ENCODE measurements at places on chromosomes 2 and 18. TPM values are rescaled to one million over a fixed set of nuclear protein-coding genes. Genes with fewer than 3 reads are reported as not detected.

- peak; percentile 57 for DNase-seq
Measured at GRCh38 chr2:234288974-234289455, 207.9 kb downstream of the ARL4C start.

The CSRNP3 gene
- total RNA-seq, result 2.7 TPM

GRCh38 chr2:53265544-53266299 lies 501.9 kb upstream of the CHAC2 start:
- DNase-seq, result no peak

DNA sequence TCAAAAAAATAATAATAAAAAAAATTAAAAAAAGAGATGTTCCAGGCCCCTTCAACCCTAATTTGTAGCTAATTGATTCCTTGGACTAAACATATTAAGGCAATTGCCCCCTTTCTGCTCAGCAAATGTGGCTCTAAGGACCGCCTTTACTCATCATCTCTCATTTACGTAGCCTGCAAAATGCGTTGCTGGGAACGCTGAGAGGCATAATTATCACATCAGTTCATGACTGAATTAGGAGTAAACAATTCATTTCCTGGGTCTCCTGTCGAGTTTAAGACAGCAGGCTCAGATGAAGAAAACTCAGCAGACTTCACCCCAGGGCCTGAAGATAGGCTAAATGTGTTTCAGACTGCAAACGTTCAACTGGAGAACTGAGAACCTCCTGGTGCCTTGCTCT lies 413.5 kb downstream of the NBAS start:
- no peak for DNase-seq

The MC4R gene
- not detected for total RNA-seq

GRCh38 chr18:63192126-63192884 lies 127.3 kb downstream of the BCL2 start:
- DNase-seq, result no peak

The KLHL41 gene
- 1.2 TPM for total RNA-seq

DNA sequence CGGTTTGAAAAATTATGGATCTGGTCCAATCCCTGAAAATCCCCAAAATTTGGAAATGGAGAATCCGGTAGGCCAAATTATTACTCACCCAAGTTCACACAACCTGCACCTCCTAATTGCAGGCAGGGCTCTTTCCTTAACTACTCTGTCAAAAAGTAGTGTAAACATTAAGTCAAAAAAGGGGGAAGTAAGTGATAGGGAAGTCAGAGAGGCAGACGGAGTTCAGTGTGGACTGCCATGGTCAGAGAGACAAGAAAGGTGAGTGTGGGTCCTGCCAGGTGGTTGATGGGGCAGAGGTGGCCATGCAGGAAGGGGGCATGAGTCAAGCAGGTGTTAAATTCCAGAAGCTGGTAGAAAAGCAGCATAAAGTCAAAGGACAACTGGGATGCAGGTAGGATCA lies 104.7 kb upstream of the STPG4 start:
- DNase-seq, result no peak

- DNase-seq, result no peak
Measured at GRCh38 chr2:15799432-15799827, 140.9 kb upstream of the MYCN start.

- DNase-seq, result no peak
Measured at GRCh38 chr2:52933878-52934277, 833.7 kb upstream of the CHAC2 start.

The ABHD1 gene
- under 0.01 TPM for total RNA-seq

The ITGB1BP1 gene
- 32.4 TPM for total RNA-seq

DNA sequence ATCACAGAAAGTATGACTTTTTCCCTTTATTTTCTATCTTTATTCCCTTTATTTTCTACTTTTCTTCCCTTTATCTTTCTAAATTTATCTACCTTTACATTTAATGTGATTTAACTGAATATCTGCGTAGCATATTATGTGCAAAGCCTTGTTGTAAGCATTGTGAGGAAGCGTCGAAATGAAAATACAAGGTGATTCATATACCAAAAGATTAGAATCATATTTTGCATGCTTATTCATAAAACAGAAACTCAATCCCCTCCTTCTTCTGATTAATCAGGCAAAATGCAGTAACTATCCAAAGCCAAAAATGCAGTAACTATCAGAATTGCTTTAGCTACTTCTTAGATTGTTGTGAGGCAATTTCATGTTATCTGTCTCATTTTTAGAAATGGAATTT lies 393.0 kb downstream of the CDH19 start:
- DNase-seq, result no peak

DNA sequence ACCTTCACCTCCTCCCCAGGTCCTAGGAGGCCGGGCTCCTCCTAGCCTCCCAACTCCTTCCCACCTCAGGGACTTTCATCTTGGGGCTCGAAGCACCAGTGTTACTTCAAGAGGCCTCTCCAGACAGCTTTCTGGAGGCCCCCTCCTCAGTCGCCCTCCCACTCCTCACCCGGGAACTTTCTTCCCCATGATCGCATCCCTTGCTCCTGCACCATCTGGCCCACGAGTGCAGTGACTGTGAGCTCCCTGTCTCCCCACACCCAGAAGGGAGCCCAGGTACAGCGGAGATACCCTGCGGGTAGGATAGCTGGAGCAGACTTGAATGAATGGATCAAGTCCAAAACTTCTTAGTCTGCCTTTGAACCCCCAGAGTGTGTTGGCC lies 6.1 kb downstream of the ERFE start:
- peak; percentile 57 for DNase-seq

The LIMS2 gene
- total RNA-seq, result 14.8 TPM

DNA sequence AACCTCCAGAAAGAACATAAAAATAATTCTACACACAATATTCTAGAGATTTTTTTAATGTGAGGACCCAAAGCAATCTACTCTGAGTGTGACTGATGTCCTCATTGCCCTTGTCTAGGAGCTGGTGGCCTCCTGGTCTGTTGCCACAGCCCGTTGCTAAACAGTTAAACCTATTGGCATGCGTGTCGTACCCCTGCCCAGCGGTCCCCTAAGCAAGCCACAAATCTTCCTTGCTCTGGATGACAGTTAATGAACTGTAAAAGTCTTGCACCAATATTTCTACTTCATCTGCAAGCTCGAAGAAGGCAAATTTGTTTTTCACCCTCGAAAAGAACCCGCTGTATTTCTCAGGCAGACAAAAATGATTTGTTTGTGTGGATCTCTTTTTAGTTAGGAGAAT lies 489.1 kb upstream of the MEX3C start:
- DNase-seq, result no peak

DNA sequence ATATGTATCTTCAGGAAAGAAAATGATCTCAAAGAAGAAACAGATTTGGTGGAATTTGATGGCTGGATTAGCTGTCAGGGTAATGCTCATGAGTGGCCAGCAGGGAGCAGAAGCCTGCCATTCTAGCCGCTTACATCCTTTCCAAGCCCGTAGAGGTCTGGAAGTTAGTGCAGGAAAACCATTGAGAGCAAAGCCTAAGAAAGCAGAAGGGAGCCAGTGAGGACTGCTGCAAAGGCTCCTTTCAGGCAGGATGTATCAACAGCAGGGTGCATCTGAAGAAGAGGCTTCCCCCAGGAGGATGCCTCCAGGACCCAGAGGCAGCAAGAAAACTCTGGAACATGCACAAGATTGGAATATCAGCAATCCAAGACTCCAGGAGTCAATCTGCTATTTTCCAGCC lies 22.9 kb upstream of the LBH start:
- DNase-seq, result no peak

DNA sequence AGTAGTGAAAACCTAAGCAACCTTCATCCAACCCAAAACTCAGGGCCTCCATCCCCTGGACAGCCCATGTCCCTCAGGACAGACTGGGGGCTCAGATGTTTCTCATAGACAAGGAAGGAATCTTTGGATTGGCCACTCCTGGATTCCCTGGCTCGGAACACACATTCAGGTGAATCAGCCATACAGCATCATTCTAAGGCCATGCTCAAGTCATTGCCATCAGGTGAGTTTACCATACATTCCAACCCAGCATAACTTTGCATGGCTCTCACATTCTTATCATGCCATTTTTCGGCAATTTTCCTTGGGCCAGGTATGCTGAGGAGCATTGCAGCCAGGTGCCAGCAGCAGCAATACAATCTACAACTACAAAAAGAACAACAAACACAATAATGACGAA lies 34.6 kb upstream of the SERPINE2 start:
- no peak for DNase-seq

DNA sequence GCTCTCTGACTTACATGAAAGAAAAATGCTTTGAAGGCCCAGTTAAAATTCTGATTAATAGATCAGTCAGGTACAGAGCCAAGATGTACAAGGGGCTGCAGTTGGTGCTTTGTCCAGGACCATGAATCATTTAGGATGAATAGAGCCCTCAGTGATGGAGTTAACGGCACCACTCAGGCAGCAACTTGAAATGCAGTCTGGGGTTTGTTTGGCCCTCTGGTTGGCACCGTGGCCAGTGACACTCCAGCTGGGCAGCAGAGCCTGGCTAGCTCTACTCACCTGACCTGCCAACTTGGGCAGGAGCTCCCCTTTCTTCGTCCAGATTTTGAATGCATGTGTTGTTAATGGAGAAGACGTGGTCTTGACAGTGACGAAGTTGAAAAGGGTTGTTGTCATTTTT lies 493.0 kb upstream of the ACVR2A start:
- no peak for DNase-seq

- DNase-seq, result no peak
Measured at GRCh38 chr2:188551671-188552070, 260.0 kb downstream of the GULP1 start.

The STARD6 gene
- total RNA-seq, result not detected

DNA sequence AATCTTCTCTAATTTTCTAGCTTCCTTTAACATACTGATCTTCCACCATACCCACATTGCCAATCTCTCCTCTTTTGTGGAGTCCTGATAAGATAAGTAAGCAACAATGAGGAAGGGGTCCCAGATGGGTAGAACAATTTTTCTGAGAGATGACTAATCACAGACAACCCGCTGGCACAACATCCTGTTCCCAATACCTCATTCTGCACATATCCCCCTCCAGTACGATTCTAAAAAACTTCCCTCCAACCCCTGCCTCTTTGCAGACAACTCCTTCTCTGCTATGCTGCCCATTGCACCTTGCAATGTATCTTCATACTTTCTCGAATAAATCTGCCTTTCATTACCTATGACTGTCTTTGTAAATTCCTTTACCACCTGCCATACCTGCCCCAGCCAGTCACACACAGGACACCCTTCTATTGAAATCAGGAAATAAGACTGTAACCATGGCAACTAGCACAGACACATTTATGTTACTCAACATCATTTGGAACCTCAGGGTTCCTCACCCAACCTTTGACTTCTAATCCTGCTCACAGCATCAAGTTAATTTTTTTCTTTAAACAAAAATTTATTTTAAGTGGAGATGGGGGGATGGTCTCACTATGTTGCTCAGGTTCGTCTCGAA lies 7.4 kb upstream of the EXOC6B start:
- DNase-seq, result no peak

- DNase-seq, result no peak
Measured at GRCh38 chr18:45202061-45202460, 413.2 kb upstream of the SLC14A2 start.

The CD302 gene
- 14.5 TPM for total RNA-seq

Data from osteoblast (primary cell).